ENCODE measurements at places on chromosomes 7 and 10. TPM values are rescaled to one million over a fixed set of nuclear protein-coding genes. Genes with fewer than 3 reads are reported as not detected.

Gene NYAP1
- total RNA-seq: 0.54 TPM

Gene TMEM225B
- 0.36 TPM for total RNA-seq

Gene PHYHIPL
- total RNA-seq: 0.11 TPM

Gene NCF1
- 0.79 TPM for total RNA-seq

Gene MRLN
- not detected for total RNA-seq

Gene PPP1R3A
- 113 TPM for total RNA-seq

Gene LBX1
- not detected for total RNA-seq

Gene UCMA
- total RNA-seq: not detected

DNA sequence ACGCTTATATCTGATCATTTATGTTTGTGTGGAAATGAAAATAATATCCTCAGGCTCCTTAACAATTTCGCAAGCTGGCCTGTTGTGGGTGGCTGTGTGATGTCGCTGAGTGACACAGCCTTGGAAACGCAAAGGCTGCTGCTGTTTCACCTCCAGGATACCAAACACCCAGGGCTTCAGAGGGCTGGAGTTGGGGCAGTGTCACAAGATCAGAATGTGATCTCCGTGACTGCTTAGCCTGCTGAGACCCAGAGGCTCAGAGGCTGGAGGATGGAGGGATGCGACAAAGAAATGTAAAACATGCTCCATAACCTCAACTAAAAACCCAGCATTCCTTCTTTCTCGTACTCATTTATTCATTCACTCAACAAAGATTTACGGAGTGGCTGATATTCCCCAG lies 37.2 kb upstream of the BMPER start:
- no peak for DNase-seq

- DNase-seq: no peak
Measured at GRCh38 chr7:80260606-80261005, 126.0 kb downstream of the GNAI1 start.

- no peak for DNase-seq
Measured at GRCh38 chr10:36366843-36367242, 724.7 kb upstream of the FZD8 start.

- DNase-seq: peak; percentile 16
Measured at GRCh38 chr10:77328272-77328816, 309.3 kb downstream of the KCNMA1 start.

DNA sequence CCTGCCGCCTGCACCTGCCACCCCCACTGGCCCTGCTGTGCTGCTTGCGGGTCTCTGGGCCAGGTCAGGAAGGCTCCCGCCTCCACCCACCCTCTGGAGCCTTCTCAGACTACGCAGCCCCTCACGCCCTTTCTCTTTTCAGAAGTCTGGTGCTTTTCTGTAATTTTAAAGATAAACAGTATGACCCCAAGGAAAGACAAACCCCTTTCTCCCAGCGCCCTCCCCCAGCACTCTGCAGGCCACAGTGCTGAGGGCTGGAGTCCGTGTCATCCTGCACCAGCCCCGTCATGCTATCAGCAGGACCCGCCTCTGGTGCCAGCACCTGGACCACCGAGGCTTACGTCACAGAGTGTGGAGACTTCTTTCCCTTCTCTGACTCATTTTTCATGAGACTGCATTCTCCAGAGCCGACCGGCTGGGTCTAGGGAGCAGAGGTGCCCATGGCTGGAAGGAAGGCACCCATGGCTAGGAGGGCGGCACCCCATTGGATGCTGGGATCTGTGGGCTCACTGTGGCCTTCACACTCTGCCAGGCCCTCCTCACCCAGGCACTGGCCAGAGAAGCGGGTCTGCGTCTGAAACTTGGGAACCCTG lies 53.4 kb downstream of the CFAP46 start:
- DNase-seq: no peak

GRCh38 chr7:20249376-20249775 lies 32.2 kb upstream of the MACC1 start:
- DNase-seq: no peak

DNA sequence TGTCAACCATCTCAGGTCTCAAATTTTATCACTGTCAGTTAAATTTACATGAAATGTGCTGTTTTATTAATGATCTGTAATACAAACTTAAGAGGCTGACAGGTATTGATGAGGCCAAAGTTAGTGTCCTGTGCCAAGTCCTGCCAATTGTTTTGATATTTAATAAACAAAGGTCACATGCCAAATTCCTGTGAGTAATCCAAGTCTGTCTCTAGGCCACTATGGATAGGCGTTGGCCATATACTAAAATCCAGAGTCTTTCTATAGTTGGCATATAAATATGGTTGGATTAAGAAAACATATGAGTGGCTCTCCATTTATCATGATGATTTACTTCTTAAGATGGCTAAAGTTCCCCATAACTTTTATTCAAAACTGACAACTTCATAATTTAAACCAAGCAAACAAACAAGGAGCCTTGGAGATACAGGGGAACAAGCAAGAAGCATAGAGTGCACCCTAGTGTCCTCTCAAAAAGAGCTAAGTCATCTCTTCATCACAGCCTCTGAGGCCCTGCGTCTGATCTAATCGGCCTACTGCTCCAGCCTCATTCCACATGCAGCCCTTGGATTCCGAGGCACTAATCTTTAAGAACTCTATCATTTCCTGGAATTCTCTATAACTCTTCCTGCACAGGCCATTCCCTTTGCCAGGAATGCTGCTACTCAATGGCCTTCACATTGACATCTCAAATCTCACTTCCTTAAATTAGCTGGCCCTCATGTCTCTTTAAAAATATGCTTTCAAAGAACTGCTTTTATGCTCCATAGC lies 32.7 kb upstream of the NRCAM start:
- no peak for DNase-seq

DNA sequence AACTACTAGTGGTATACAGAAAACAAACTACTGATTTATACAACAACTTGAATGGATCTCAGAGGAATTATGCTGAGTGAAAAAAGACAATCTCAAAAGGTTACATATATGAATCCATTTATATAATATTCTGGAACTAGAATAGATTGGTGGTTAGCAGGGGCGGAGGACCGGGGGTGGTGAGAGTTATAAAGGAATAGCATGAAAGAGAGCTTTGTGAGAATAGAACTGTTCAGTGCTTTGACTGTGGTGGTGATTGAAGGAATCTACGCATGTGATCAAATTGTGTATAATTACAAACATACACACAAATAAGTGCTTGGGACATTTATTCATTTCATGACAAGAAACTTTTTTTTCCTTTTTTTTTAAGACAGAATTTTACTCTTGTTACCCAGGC lies 19.6 kb downstream of the RAB19 start:
- no peak for DNase-seq

- peak; percentile 28 for DNase-seq
Measured at GRCh38 chr10:97889461-97890265, 40.0 kb downstream of the GOLGA7B start.

DNA sequence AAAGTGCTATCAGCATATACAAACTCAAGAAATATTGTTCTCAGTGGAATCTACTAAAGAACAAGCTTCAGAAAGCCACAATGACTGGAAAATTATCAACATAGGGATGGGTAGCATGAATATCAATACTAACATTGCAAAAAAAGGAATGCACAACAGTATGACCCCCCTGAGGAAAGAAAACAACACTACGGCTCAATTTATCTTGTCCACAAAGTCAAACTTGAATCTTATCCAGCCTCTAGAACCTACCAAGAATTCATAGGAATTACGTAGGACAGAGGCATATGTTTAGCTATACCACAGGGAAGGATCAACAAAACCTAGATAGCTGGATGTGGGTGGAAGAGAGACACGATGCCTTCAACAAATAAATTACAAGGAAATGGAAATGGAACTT lies 54.6 kb downstream of the AGMO start:
- DNase-seq: no peak

GRCh38 chr7:17463511-17464085 lies 165.1 kb downstream of the AHR start:
- DNase-seq: no peak

DNA sequence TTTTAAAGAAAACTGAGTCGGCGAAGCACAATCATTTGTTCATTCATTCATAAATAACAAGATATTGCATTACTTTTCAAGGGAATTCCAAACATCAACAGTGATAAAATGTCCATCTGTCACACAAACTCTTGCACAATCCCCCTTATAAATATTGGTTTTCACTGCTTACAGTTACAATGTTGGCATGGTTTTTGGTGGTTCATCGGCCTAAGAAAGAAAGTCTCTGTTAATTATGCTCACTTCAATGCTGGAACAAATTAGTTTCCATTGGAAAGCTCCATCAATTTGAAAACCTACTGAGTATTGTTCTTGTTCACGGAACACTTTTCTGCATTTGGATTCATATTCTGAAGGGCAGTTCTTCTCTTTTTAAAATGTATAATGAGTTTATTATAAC lies 188.5 kb downstream of the JAZF1 start:
- DNase-seq: no peak

- DNase-seq: peak; percentile 38
Measured at GRCh38 chr10:74542077-74542476, 284.3 kb upstream of the KAT6B start.

DNA sequence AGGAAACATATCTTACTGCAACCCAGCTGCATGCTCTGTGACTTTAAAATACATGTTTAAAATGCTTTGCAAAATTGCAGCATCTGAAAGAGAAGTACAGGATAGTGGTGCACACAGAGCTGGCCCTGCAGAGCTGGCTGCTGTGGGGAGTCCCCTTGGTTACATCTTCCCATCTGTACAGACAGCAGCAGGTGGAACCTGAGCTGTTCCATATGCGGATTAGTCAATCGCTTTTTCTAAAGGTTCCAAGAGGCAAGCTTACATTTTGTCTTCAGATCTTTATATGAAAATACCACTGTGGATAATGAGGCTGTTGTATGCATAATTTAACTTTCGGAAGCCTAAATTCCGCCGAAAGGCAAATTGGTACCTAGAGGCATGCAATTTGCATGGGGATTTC lies 444.1 kb downstream of the NRG3 start:
- no peak for DNase-seq

- DNase-seq: no peak
Measured at GRCh38 chr7:43117095-43117494, 4.6 kb downstream of the HECW1 start.

DNA sequence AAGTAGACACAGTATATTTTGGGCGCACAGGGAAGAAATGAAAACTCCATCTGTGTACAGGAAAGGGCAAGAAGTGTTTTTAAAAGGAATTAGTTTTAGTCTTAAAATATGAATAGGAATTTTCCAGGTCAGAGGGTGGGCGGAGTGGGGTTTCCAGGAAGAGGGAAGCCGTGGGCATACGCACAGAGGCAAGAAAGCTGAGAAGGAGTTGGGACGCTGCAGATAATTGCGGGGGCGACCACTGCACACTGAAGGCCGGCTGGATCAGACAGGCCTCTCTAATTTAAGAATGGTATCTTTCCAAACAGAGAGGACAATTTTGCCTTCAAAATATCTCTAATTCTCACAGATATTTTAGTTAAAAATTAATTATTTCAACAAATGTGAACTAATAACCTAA lies 189.1 kb upstream of the INHBA start:
- no peak for DNase-seq

- DNase-seq: no peak
Measured at GRCh38 chr7:34430456-34430855, 227.6 kb upstream of the NPSR1 start.

GRCh38 chr10:95697429-95697828 lies 3.7 kb upstream of the TCTN3 start:
- DNase-seq: no peak

GRCh38 chr7:41029072-41029499 lies 673.8 kb downstream of the INHBA start:
- DNase-seq: no peak

GRCh38 chr10:119663866-119664698 lies 12.9 kb downstream of the BAG3 start:
- no peak for DNase-seq

- no peak for DNase-seq
Measured at GRCh38 chr10:55033061-55033460, 232.0 kb upstream of the PCDH15 start.

DNA sequence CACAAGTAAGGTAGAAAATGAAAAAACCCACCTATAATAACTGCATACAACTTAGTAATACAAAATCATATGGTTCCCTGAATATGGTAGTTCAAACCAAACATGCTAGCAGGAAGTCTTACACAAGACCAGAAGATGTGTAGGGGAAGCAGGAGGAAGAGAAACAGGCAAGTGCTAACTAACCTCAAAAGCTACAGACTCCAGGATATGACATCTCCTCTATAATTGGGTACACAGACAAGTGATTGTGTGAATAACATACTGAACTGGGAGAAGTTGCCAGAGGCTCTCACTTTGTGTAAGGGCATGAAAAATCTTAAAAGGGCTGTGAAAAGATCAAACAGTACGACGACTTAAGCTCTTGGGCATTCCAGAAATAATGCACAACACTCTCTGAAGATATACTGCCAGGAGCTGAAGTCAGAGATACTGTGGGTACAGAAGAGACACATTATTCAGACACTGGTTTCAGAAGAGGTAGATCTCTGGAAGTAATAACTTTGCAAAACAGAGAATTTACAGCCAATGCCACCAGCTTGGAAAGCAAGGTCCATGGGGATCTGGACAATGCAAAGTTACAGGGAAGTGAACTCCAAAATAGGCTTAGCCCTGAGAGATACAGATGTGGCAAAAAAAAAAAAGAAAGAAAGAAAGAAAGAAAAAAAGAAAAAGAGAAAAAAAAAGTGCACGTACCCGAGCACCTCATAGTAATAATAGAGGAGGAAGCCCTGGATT lies 767.2 kb downstream of the TNS3 start:
- DNase-seq: no peak

DNA sequence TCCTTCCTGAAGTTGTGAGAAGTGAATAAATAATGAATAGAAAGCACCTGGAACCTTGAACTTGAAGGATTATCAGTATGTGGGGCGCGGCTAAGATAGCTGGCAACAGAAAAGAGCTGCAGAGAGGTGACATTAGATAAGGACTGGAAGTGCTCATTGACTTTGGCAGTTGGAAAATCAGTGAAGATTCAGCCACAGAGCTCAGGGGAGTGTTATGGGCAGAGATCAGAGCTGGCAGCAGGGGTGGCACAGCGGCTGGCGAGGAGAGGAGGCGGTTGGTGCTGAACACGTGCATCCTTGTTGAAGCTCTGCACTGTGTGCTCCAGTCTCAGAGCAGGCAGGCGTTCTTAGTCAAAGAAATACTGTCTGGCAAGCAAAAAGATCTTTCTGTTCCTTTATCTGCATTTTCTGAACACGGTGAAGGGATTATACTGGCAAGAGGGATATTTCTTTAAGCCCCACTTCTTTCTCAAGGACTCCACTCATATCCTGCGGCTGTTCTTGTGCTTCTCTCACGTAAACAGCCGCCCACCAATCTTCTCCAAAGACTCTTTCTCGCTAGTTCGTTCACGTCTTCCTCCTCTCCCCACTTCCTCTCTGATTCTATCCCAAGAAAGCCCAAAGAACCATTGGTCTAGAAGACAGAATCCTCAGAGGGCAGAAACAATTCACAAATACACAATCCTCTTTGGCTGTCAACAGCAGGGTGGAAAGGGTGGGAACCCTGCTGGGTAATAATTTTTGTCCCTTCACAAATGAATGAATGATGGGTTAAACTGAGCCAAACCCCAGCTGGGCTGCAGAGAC lies 38.6 kb upstream of the ADD3 start:
- DNase-seq: peak; percentile 62

GRCh38 chr7:55130395-55131141 lies 111.8 kb downstream of the EGFR start:
- peak; percentile 69 for DNase-seq

- DNase-seq: no peak
Measured at GRCh38 chr7:48839108-48839507, 85.2 kb upstream of the CDC14C start.

- DNase-seq: no peak
Measured at GRCh38 chr10:105598207-105598606, 957.1 kb downstream of the SORCS3 start.

Measured in right cardiac atrium (tissue), 5 donors.